ENCODE measurements at places on chromosomes 3 and 15. TPM values are rescaled to one million over a fixed set of nuclear protein-coding genes. Genes with fewer than 3 reads are reported as not detected.

SLC24A5 gene
- total RNA-seq: not detected

ACOX2 gene
- total RNA-seq: not detected

FGF12 gene
- total RNA-seq: not detected

IL17RE gene
- 1.8 TPM for total RNA-seq

IQCF5 gene
- total RNA-seq: not detected

PPM1L gene
- total RNA-seq: 3.8 TPM

BCHE gene
- not detected for total RNA-seq

ONECUT1 gene
- total RNA-seq: not detected

SLC38A3 gene
- not detected for total RNA-seq

TMCO5A gene
- total RNA-seq: not detected

GPR27 gene
- total RNA-seq: 0.40 TPM

ZPLD1 gene
- not detected for total RNA-seq

RBPMS2 gene
- total RNA-seq: not detected

TRH gene
- total RNA-seq: not detected

TASOR gene
- total RNA-seq: 60.5 TPM

DUOXA2 gene
- total RNA-seq: not detected

DAZL gene
- not detected for total RNA-seq

RASL12 gene
- total RNA-seq: not detected

C3orf52 gene
- 2.5 TPM for total RNA-seq

FSTL1 gene
- total RNA-seq: 0.37 TPM

DLL4 gene
- total RNA-seq: not detected

GXYLT2 gene
- not detected for total RNA-seq

CACNA2D3 gene
- not detected for total RNA-seq

LRRN1 gene
- total RNA-seq: 1.7 TPM

CADPS gene
- not detected for total RNA-seq

CCDC54 gene
- total RNA-seq: not detected

PTH1R gene
- not detected for total RNA-seq
